ENCODE measurements at places on chromosomes 1 and 21.

GRCh38 chr1:206535853-206536188 lies 28.5 kb downstream of the RASSF5 start:
- no peak for DNase-seq

- DNase-seq = no peak
Measured at GRCh38 chr1:221002601-221003000, 123.4 kb downstream of the HLX start.

DNA sequence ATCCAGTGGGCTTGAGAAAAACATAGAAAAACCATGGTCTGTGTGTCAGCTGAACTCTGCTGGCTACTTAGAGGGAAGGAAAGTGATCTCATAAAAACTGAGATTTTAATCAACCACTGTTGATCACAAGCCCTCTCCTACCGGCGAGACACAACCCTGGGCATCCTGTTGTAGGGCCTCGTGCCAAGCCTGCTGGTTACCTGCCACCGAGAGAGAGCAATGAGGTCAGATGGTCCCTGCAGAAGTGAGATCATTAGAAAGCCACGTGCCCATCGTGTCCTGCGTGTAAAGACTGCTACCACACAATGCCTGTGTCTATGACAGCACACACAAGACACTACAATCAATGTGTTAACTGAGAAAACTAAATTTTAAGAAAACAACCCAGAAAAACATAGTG lies 41.7 kb upstream of the GPR153 start:
- DNase-seq = no peak

DNA sequence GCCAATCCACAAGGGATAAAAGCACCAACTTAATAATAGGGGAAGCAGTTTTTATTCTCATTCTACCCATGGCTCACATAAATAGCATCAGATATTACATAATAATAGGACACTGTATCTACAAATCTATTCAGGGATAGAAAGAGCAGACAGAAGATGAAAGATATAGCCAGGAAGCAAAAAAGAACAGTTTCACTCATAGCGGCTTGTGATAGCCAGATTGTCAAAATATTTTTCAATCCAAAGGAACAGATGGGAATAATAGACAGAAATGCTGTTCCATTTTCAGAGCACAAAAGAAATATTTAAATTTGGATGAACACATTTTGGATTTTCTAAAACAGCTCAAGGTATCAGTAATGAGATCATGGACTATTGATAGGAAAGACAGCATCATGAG lies 232.5 kb upstream of the GREM2 start:
- no peak for DNase-seq

GRCh38 chr1:207335695-207336363 lies 14.4 kb downstream of the CD55 start:
- no peak for DNase-seq

DNA sequence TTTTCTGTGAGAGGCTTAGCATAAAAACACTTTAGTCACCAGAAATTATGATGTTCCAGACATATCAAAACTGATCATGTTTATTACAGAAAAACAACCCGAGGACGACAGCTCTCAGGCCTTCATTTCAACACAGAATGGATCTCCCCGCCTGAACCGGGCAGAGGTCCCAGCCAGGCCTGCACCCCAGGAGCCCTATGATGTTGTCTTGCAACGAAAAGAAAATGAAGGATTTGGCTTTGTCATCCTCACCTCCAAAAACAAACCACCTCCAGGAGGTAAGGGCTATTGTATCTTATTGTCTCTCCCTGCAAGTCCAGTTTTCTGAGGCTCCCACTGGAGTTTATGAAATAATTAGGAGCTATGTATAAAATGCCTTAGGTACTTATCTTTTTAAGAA lies 105.5 kb downstream of the PHTF1 start:
- DNase-seq = no peak

GRCh38 chr1:173422456-173422976 lies 54.6 kb upstream of the PRDX6 start:
- DNase-seq = no peak

GRCh38 chr1:17881761-17882160 lies 126.6 kb downstream of the ACTL8 start:
- DNase-seq = no peak

DNA sequence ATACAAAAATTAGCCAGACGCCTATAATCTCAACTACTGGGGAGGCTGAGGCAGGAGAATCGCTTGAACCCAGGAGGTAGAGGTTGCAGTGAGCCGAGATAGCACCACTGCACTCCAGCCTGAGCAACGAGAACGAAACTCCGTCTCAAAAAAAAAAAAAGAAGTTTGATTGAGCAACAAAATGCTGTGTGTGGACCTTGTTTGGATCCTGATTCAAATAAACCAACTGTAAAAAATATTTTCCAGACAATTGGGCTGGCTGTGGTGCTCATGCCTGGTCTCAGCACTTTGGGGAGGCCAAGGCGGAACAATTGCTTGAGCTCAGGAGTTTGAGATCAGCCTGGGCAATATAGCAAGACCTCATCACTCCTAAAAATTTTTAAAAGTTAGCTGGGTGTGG lies 16.8 kb downstream of the PTAFR start:
- DNase-seq = no peak

GRCh38 chr1:159200769-159201168 lies 3.9 kb upstream of the ACKR1 start:
- no peak for DNase-seq

DNA sequence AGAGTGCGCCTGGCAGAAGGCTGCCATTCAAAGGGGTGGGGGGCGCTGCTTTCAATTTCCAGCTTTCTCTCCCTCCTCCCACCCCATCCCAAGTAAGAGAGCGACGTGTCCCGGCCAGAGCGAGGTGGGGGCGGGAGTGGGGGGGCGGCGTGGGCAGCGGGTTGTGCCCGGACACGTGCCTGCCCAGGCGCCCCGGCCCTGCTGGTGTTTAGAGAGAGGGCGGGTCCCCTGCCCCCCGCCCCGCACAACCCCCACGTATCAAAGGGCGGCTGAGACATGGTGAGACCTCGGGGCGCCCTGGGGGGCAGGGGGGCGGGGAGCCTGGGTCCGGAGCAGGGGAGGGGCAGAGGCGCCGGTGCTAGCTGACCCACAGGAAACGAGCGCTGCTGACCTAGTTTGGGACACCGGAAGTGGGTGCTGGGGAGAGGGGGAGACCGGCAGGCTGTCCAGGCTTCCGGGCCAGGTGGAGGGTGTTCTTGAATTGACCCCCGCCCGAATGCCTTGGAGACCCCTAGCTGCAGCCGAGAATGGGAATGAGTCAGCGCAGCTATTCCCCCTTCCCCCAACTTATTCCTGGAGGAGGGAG lies 1.3 kb downstream of the ZBTB7B start:
- no peak for DNase-seq

DNA sequence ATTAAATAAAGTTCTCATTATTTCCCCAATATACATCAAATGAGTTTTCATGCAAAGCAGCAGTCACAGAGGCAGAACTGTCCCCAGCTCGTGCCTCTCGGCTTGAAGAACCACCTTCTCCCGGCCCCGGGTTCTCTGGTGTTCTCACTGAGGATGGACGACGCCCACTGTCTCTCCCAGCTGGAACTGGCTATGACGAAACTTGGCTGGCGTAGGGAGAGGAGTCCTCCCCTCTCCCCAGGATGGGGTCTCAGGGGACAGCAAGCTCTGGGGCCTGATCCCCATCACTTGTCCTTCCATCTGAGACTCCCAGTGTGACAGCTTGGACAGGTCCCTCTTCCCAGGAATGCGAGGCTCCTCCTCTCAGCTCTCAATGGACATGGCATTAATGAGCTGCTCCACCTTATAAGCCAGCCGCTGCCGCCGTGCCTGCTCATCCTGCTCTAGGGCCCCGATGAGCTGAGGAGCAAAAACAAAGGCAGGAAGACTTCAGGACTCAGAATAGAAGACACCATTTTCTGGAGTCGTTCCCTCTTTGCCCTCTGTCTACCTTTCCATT lies 116.0 kb upstream of the CD34 start:
- DNase-seq = no peak

- DNase-seq = no peak
Measured at GRCh38 chr1:27686223-27686990, 14.4 kb upstream of the IFI6 start.

GRCh38 chr1:201724766-201725118 lies 104.2 kb upstream of the IPO9 start:
- no peak for DNase-seq

DNA sequence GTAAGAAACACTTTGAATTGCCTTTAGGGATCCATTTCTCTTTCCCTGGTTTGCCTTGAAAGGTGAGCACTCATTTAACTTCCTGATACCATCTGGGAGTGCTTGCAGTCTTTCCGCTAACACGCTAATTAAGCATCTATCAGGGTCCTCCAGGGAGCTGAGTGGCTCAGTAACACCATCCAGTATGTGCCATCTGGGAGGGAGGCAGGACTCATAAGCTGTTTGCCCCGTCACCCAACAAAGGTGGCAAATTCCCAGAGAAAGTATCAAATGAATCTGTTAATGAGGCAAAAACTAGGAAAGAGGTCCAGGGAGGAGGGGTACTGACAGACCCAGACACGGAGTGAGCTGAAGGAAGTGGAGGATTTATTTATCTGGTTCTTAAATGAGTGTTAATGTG lies 430.9 kb downstream of the HLX start:
- DNase-seq = no peak

DNA sequence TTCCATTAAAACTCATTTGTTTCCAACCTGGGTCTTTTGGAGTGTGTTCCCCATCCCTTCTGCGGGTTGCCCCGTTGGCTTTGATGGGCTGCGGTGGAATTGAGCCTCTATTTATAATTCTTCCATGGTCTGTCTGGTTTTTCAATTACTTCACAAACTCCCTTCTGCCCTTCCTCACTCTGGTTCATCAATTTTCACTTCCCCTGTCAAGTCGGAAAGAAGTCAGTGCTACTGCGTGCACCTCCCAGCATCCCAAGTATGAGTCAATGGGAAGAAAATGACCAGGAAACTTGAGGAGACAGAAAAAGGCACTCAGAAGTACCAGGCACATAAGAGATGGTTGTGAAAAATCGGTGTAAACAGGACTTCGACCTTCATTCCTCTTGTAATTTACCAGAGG lies 126.2 kb downstream of the KAZN start:
- DNase-seq = no peak

- no peak for DNase-seq
Measured at GRCh38 chr1:61181067-61182038, 99.0 kb downstream of the NFIA start.

GRCh38 chr1:161200992-161201835 lies 953 bp upstream of the NDUFS2 start:
- no peak for DNase-seq

DNA sequence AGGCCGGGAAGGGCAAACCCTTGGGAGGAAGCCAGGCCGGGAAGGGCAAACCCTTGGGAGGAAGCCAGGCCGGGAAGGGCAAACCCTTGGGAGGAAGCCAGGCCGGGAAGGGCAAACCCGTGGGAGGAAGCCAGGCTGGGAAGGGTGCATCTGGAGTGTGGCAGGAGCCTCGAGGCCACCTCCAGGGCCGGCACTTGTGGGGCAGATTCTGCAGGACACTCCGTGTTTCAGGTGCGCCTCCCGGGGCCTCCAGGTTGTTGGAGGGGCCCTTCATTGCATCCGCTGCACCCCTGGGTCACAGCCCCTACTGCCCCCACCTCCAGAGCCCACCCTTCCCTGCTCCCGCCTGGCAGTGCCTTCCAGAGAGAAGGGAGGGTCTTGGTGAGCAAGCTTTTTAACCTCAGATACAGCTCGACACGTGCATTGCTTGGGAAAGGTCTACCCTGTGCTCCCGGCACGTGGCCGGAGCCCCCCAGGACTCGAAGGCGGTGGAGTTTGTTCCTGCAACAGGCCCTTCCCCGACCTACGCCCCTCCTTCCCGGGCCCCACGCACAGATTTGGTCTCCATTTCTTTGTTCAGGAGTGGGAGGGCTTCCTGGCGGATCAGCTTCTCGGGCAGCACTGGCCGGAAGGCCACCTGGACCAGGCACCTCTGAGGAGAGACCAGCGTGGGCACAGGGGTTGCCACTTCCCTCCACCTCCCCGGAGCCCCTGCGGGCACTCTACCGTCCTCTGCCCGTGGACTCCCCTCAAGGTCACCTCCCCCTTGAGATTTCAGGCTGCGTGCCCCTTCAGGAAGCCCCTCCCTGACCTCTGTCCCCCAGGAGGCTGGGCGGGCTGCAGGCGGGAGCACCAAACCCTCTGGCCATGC lies 9.4 kb upstream of the TMEM52 start:
- no peak for DNase-seq

GRCh38 chr1:39381839-39382238 lies 109.6 kb upstream of the BMP8A start:
- DNase-seq = no peak

DNA sequence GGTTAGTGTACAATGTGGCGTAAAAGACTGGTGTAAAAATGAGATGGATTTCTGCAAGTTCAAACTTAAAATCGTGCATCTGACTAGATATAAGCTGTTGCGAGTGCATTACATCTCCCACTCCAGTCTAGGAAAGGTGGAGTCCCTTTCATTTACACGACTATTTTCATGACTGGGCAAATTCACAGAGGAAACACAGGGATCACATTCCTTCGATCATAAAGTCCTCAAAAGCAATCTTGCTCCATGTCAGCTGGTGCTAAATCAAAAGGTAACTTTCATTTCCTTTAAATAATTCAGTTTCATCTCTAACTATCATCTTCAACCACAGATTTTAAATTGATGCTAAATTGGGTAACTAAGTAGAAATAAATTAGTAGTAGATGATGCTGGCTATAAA lies 100.0 kb downstream of the HLCS start:
- no peak for DNase-seq

Measured in T-helper 2 cell (primary cell).